HFFc6 (cell line): ENCODE measurements at places on chromosomes 2 and 18.

DNA sequence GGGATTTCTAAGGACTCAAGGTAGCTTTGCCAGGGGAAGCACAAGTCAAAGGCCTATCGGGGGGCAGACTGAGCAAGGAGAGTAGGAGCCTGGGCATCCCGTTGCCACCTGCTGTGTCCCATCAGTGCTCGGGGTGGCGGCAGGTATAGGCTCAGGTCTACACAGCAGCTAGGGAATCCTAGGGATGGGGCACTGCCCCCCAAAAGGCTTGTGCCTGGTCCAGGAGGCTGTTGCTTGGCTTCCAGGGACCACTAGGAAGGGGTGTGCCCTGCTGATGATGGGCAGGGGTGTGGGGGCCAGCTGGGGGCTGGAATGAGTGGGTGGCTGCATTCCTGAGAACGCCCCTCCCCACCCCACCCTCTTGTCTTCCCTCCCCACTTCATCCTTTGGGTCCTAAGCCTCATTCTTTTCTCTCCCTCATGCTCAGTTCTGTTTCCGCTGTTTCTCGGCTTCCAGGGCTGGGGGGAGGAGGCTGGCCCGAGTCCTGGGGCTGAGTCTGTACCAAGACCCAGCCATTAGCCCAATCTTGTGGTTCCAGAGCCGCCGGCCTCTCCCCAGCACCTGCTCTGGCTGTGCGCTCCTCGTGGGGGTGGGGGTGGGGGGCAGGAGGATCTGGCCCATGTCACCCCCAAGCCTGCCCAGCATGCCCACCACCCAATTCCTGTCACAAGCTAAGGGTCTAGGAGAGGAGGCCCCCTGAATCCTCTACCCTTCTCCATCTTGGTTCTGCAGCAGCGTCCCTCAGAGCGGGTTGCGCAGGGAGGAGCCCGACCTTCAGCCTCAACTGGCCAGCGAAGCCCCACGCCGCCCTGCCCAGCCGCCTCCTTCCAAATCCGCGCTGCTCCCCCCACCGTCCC is 12.8 kb downstream of the SPEG start:
- peaks cover 70% of the 10 kb centered on the region for H3K4me1 ChIP-seq
- peaks cover 1% of the 10 kb centered on the region for H3K27me3 ChIP-seq
- H3K27ac ChIP-seq: peak overlapping the region; percentile 90
- DNase-seq: no peak
- peaks cover 43% of the 10 kb centered on the region for H3K36me3 ChIP-seq

DNA sequence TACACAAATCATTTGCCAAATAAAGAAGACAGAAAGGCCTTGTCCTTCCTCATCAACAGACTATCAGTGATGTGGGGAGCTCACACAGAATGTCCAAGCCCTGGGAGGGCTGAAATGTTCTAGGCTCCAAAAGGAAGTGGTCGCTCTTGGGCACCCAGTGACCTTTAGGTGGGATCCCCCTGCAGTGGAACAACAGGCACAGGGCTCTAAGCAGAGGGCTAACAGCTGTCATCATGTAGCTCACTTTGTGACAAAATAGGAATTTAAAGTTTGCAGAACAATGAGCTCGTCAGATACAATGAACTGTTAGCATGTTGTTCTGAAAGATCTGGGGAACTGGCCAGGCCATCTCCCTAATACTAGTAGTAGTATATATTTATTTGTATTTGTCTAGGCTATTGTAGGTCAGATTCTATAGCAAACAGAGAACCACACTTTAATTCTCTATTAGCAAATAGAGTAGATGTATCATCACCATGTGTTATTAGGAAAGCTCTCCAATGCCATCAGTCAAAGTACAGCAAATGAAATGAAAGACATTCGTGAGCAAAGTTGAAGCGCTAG is 151.5 kb upstream of the MAP3K20 start:
- H3K4me3 ChIP-seq: no peak overlapping the region
- H3K27ac ChIP-seq: no peak overlapping the region
- H3K36me3 ChIP-seq: no peaks in the 10 kb centered on the region
- peaks cover 34% of the 10 kb centered on the region for H3K4me1 ChIP-seq
- DNase-seq: no peak
- H3K27me3 ChIP-seq: peaks cover 6% of the 10 kb centered on the region

- DNase-seq: no peak
- peak overlapping the region; percentile 78; the same call in 1 of the 2 replicates for H3K27ac ChIP-seq
- peaks cover 22% of the 10 kb centered on the region for H3K4me1 ChIP-seq
- peak overlapping the region; percentile 89 for H3K4me3 ChIP-seq
- H3K36me3 ChIP-seq: peaks cover 5% of the 10 kb centered on the region; the same call in 1 of the 2 replicates
These were observed 709 bp downstream of the RAB27B start for GRCh38 chr18:54828986-54829385.

GRCh38 chr2:130261970-130262760 is 63.9 kb upstream of the TUBA3E start:
- no peaks in the 10 kb centered on the region for H3K36me3 ChIP-seq
- no peaks in the 10 kb centered on the region for H3K4me1 ChIP-seq
- H3K27me3 ChIP-seq: peaks cover 20% of the 10 kb centered on the region
- no peak overlapping the region for H3K4me3 ChIP-seq
- peak; percentile 10 for DNase-seq
- no peak overlapping the region for H3K27ac ChIP-seq

GRCh38 chr2:30915486-30915885 is 108.2 kb upstream of the CAPN13 start:
- no peaks in the 10 kb centered on the region for H3K4me1 ChIP-seq
- H3K27me3 ChIP-seq: peaks cover 2% of the 10 kb centered on the region
- H3K27ac ChIP-seq: no peak overlapping the region
- no peak overlapping the region for H3K4me3 ChIP-seq

GRCh38 chr18:52963481-52963880 is 623.5 kb downstream of the DCC start:
- no peak overlapping the region for H3K27ac ChIP-seq
- DNase-seq: no peak
- no peaks in the 10 kb centered on the region for H3K27me3 ChIP-seq
- no peaks in the 10 kb centered on the region for H3K4me1 ChIP-seq
- H3K4me3 ChIP-seq: no peak overlapping the region

DNA sequence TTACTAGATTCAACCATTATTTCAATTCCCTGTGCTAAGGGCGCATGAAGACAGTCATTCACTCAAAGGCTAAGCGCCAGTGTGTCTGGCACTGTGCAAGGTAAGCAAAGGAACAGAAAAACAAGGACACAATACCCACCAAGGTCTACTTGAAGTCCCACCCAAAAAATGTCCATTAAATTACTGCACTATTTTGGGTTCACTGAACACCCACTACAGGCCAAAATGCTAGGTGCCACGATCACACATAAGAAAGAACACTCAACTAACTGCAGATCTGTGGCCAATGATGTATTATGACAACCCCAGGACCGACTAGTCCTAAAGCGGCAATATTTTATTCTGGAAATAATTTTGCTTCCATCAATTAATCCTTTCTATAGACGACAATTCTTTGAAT is 1.8 kb downstream of the TMEM131 start:
- peak overlapping the region; percentile 94 for H3K4me3 ChIP-seq
- H3K36me3 ChIP-seq: peaks cover 7% of the 10 kb centered on the region
- peaks cover 41% of the 10 kb centered on the region for H3K4me1 ChIP-seq
- peak overlapping the region; percentile 82; the same call in 1 of the 2 replicates for H3K27ac ChIP-seq
- peaks cover 2% of the 10 kb centered on the region; the same call in 1 of the 2 replicates for H3K27me3 ChIP-seq
- DNase-seq: no peak

- no peak for DNase-seq
- H3K27me3 ChIP-seq: no peaks in the 10 kb centered on the region
- no peaks in the 10 kb centered on the region for H3K4me1 ChIP-seq
- H3K4me3 ChIP-seq: no peak overlapping the region
These were observed 104.5 kb upstream of the KLHL14 start for GRCh38 chr18:32877371-32877770.

DNA sequence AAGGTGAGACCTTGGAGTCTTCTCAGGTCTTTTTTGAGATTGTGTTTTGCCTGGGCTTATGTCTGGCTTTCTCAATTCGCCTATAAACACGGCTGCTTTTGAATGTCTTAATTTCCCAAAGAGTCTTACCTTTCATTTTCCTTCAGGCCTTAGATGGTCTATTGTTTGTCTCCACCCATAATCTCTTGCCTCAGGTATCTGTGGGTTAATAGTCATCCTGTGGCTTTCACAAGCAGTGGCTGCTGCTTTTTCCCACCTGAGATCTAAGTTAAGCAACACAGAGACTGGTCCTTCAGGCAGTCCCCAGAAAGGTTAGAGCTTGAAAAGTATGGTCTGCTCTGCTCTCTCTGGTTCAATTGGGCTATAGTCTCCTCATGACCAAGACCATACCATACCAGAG is 275.3 kb downstream of the INSIG2 start:
- no peaks in the 10 kb centered on the region for H3K27me3 ChIP-seq
- H3K36me3 ChIP-seq: no peaks in the 10 kb centered on the region; the same call in 1 of the 2 replicates
- no peak overlapping the region for H3K27ac ChIP-seq
- no peak for DNase-seq
- H3K4me1 ChIP-seq: no peaks in the 10 kb centered on the region
- no peak overlapping the region for H3K4me3 ChIP-seq

DNA sequence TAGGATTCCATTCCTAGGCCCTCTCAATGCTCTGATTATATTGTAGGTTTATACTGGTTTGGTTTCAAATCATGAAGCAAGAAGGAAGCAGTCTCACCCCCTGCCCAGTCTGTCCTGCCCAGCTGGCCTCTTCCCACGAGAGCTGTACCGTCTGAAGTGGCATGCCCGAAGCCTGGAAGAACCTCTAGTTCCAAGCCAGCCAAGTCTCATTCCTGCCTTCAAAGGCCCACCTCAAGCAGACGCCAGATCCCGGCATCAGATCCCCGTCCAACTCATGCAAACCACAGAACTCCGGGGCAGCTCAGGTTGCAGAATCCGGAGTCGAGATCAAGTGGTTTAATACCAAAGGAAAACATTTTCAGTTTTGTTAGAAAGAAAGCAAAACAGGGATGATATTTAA is 234.4 kb downstream of the LPIN1 start:
- peaks cover 8% of the 10 kb centered on the region for H3K4me1 ChIP-seq
- H3K27me3 ChIP-seq: peaks cover 25% of the 10 kb centered on the region
- no peak for DNase-seq
- no peaks in the 10 kb centered on the region; the same call in 1 of the 2 replicates for H3K36me3 ChIP-seq
- H3K27ac ChIP-seq: no peak overlapping the region
- H3K4me3 ChIP-seq: no peak overlapping the region

DNA sequence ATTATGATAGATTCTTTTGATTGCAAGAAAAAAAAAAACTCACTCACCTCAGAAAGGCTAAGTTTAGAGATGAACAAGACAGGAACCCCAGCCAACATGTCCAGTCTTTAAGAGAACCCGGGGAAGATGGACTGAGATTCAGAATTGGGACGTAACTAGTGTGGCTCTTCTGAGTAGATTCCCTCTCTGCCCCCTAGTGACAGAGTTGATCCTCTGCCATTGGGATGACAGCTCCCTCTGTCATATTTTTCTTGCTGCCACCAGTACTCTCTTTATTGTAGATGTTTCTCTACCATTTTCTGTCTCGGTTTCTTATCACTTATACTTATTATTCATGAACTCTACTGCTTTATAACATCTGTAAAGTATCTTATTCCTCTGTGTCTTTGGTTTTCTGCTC is 77.7 kb downstream of the GULP1 start:
- H3K4me3 ChIP-seq: no peak overlapping the region
- H3K36me3 ChIP-seq: no peaks in the 10 kb centered on the region
- no peak overlapping the region for H3K27ac ChIP-seq
- H3K27me3 ChIP-seq: no peaks in the 10 kb centered on the region; the same call in 1 of the 2 replicates
- H3K4me1 ChIP-seq: peaks cover 25% of the 10 kb centered on the region

DNA sequence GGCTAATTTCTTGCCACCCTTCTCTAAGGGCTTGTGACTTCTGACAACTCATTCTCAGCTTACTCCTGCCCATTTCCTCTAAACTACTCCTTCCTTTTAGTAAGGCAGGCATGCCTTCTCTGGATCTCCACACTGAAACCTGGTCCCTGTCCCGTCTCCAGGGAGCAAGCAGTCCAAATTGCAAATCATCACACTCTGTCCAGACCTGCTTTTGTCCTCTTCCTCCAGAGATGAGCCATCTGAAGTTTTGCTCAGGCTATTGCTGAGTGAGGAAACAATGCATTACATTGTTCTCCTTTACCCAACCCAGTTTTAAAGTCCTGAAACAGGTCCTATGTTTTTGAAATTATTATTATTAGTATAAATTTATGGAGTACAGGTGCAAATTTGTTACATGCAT is 57.3 kb downstream of the ARHGAP25 start:
- DNase-seq: no peak
- H3K27me3 ChIP-seq: peaks cover 37% of the 10 kb centered on the region
- peaks cover 7% of the 10 kb centered on the region for H3K4me1 ChIP-seq
- H3K36me3 ChIP-seq: no peaks in the 10 kb centered on the region
- no peak overlapping the region for H3K4me3 ChIP-seq

- H3K4me3 ChIP-seq: peak overlapping the region; percentile 1; the same call in 1 of the 2 replicates
- H3K4me1 ChIP-seq: peaks cover 28% of the 10 kb centered on the region
- no peaks in the 10 kb centered on the region; the same call in 1 of the 2 replicates for H3K27me3 ChIP-seq
These were observed 413.0 kb downstream of the CDH2 start for GRCh38 chr18:27763936-27764335.

GRCh38 chr2:43123981-43124686 is 102.3 kb downstream of the ZFP36L2 start:
- H3K27ac ChIP-seq: no peak overlapping the region
- no peaks in the 10 kb centered on the region for H3K4me1 ChIP-seq
- H3K27me3 ChIP-seq: peaks cover 3% of the 10 kb centered on the region
- H3K36me3 ChIP-seq: peaks cover 8% of the 10 kb centered on the region

DNA sequence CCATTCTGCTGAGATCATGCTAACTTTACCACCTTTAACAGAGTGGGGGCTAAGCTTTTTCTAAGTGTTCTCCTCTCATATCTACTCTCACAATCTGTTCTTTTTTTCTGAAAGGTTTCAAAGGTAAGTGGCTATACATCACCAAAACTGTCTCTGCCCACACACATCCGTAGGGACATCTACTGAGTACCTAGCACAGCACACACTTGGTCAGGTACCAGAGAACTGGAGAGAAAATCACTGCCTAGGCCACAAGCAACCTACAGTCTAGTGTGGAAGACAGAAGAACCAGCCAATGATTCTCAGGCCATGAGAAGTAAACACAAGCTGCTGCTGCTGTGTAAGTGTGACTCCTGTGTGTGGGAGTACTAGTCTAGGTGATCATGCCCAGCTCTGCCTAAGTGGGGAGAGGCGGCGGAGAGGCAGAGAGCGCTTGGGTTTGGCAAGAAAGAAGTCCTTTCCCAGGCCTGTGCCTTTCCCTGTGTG is 176.1 kb upstream of the ZFP36L2 start:
- no peak for DNase-seq
- no peak overlapping the region for H3K27ac ChIP-seq
- H3K36me3 ChIP-seq: 0 out of 2 replicates have a peak, but pooled peaks cover 4% of the 10 kb centered on the region
- no peak overlapping the region for H3K4me3 ChIP-seq
- H3K27me3 ChIP-seq: peaks cover 1% of the 10 kb centered on the region; the same call in 1 of the 2 replicates

DNA sequence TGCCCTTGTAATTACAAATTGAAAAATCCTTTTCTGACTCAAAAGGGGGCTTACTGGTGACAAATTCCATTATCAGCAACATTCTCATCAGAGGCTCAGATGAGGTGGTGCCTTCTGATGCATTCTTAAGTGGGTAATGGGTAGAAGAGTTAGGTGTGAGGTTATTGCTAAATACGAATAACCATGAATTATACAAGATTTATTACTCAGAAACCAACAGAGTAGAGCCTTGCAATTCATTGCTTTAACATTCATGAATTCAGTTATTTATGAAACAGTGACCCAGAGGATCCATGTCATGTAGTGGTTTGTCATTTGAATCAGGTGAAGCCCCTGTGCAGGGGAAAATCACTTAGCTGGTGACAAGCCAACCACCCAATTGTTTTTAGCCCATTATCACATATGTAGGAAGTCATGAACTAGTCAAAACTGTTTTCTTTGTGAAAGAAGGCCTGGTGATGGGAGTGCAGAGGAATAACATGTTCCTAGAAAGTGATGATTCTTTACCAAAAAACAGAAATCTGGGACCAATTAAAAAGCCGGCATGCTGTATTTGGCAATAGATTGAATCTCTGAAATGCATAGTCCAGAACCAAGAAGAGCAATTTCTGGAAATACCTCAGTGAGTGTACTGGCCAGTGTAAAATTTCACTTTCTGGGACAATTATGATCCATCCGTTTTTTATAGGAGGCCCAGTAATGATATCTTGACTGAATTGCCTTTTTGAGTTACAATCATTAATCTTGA is 70.2 kb downstream of the CRIM1 start:
- H3K27ac ChIP-seq: peak overlapping the region; percentile 81
- DNase-seq: no peak
- H3K4me1 ChIP-seq: peaks cover 99% of the 10 kb centered on the region
- H3K36me3 ChIP-seq: peaks cover 83% of the 10 kb centered on the region
- peak overlapping the region; percentile 47; the same call in 1 of the 2 replicates for H3K4me3 ChIP-seq
